MG63 (cell line): ENCODE measurements at places on chromosomes 1 and 21. TPM values are rescaled to one million over a fixed set of nuclear protein-coding genes. Genes with fewer than 3 reads are reported as not detected.
A peak's percentile ranks its signal among the peaks of the same experiment; 100 is the strongest.

Gene HRNR
- not detected in 2 replicates for total RNA-seq

Gene CFAP107
- not detected in 2 replicates for total RNA-seq

Gene NBPF6
- 0.13 and 0.35 TPM in 2 replicates for total RNA-seq

DNA sequence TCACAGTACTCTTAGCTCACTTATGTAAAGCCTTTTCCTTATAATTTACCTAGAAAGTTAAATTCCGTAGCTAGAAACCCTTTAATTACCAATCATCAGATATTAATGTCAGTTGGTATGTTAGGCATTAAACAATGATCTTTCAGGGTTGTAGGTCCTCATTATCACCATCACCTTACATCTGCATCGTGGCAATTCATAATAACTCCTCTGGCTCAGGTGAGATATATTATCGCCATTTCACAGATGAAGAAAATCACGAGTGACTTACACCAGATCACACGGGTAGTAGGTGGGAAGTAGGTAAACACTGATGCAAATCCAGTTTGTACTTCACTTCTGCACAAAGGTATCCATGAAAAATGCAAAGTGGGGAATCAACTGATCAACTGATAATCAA is 639 bp downstream of the NUP133 start:
- no peak for DNase-seq

- no peak for DNase-seq
Measured at GRCh38 chr1:227388214-227389168, 70.2 kb upstream of the CDC42BPA start.

GRCh38 chr1:18646786-18647410 is 16.3 kb downstream of the PAX7 start:
- DNase-seq: no peak

DNA sequence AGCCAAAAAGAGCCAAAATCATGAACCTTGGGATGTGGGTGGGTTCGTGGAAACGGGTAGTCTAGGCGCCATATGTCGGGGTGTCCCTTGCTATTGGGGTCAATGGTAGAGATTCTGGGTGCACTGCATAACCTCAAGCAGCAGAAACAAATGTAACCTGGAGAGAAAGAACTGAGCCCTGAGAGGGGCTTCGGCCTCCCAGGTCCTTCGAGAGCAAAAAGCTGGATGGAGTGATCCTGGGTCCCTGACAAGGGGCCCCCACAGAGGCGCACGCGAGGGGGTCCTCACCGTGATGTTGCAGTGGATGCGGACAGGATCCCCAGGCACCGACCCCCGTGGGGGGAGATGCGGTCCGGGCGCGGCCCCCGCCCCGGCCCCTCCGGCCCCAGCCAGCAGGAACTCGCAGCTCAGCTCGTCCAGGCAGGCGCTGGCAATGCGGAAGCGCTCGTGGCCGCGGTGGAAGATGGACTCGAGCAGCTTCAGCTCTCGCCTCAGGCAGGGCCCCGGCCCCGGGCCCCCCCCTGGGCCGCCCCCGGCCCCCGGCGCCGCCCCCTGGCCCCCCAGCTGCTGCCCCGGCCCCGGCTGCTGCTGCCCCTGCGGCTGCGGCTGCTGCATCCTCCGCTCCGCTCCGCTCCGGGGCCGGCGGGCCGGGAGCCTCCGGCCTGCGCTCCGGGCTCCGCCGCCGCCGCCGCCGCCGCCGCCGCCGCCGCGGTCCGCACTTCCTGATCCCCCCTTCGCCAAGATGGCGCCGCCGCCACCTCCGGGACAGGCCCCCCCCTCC is at the start of gene UBE2Q1:
UBE2Q1 (minus strand) TSS at position 724 of the 781 bp plus-strand sequence; CDS start at position 615, 109 bp downstream.
- peak; percentile 41 for DNase-seq

GRCh38 chr1:35887508-35887907 is 4.5 kb downstream of the AGO1 start:
- no peak for DNase-seq

DNA sequence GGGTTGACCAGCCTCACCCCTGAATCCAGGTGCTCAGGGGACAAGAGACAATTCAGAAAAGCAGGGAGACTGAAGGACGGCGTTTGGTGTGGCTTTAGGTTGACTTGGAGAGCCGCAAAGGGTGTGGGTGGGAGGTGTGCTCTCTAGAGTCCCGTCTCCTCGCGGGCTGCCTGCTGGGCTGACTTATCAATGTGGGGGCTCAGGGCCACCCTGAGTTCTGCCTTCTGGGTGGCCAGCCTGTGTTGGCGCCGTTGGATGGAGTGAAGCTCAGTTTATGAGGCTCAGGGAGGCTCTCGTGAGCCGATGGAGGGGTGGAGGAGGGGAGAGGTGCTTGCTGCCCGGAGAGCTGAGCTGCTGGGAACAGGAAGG is 13.0 kb downstream of the GPR137B start:
- DNase-seq: no peak

GRCh38 chr1:152899883-152900282 is 8.5 kb upstream of the IVL start:
- DNase-seq: no peak
